ENCODE measurements at places on chromosomes 3 and 15.

DNA sequence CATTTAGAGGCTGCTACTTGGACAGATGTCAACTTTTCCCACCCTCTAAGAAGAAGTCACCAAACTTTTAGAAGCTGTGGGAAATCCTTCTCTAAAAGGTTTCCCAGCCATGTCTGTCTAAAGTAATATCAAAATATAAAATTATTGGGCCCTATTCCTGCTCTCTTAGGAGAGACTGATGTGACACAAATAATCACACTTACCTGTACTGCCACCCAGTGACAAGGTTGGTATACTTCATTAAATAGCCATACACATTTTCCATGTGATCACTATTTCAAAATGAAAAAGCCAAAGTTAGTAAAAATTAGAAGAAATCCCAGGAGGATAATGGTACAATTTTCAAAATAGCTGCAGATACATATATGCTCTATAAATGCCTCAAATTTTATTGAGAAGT lies 12.6 kb downstream of the OSBPL11 start:
- DNase-seq = no peak

DNA sequence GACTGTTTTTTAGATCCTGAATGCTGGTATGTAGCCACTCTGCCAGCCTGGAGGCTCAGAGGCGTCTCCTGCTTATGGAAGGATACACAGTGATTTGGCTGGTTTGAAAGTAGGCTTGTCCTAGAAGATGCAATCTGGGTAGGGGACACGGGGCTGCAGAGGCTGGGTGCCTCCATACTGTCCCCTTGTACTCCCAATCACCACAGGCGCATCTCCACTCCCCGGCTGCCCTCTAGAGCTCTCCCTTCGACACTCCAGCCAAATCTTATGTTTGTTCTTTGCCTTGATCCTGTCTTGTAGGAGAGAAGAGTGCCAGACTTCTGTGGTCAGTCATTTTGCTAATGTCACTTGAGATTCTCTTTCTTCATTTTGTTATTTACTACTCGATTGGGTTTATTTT lies 168.8 kb upstream of the THRB start:
- DNase-seq = no peak

DNA sequence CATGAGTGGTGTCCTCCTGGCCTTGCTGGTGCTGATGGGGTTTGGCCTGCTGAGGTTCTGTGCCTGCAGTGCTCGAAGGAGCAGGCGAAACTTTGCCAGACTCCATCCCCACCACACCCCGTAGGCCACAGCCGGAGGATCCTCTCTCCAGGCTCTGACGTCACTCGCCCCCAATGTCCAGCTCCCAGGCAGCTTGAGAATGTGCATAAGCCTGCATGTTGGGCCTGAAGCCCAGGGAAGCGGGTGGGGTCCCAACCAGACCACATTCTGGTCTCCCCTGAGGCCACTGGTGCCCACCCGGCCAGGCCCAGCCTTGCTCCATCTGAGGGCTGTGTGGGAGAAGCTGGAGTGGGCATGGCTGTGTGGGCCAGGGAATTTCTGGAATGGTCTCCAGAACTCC lies 109.8 kb downstream of the ASB7 start:
- peak; percentile 69 for DNase-seq

- peak; percentile 79 for DNase-seq
Measured at GRCh38 chr15:33059184-33059583, 135.3 kb downstream of the FMN1 start.

GRCh38 chr3:132703733-132704132 lies 18.5 kb downstream of the NPHP3 start:
- DNase-seq = no peak

DNA sequence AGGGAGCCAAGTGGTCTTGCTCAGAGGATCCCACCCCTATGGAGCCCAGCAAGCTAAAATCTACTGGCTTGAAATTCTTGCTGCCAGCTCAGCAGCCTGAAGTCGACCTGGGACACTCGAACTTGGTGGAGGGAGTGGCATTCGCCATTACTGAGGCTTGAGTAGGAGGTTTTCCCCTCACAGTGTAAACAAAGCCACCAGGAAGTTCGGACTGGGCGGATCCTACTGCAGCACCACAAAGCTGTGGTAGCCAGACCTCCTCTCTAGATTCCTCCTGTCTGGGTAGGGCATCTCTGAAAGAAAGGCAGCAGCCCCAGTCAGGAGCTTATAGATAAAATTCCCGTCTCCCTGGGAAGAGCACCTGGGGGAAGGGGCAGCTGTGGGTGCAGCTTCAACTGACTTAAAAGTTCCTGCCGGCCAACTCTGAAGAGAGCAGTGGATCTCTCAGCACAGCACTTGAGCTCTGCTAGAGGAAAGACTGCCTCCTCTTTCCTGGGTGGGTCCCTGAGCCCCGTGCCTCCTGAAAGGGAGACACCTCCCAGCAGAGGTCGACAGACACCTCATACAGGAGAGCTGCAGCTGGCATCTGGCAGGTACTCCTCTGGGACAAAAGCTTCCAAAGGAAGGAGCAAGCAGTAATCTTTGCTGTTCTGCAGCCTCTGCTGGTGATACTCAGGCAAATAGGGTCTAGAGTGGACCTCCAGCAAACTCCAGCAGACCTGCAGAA lies 576.3 kb upstream of the NECTIN3 start:
- no peak for DNase-seq

GRCh38 chr15:100131321-100132224 lies 210.2 kb downstream of the ADAMTS17 start:
- DNase-seq = peak; percentile 42

- DNase-seq = no peak
Measured at GRCh38 chr15:91184441-91184840, 84.4 kb downstream of the SV2B start.

DNA sequence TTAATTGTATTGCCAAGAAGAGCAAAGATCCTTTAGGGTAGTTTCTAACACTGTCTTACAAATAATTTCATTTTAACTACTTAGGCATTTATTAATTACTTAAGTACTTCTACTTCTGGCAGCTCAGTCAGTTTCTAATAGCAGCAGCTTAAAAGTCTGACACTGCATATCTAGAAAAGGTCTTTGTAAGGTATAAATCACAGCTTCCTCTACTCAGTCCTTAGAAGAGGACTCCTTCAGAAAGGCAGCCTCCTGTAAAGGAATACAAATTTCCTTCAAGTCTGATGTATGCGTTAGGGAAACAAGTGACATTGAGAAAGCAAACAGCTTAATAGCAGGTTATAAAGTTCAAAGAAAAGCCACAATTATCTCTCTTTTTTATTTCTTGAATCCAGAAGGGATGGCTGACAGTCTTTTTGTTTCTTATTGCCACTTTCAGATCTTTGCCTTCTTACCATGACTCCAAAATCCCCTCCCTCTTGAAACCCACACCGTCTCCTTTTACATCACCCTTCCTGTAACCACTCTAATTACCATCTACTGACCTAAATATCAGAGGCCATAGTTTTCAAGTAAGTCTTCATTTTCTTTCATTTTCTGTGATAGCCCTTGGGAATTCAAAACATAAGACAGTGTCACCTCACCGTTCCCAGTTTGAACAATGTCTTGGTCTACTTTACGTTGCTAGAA lies 109.5 kb downstream of the CGGBP1 start:
- DNase-seq = no peak

GRCh38 chr3:28877912-28878311 lies 403.0 kb upstream of the RBMS3 start:
- DNase-seq = no peak

DNA sequence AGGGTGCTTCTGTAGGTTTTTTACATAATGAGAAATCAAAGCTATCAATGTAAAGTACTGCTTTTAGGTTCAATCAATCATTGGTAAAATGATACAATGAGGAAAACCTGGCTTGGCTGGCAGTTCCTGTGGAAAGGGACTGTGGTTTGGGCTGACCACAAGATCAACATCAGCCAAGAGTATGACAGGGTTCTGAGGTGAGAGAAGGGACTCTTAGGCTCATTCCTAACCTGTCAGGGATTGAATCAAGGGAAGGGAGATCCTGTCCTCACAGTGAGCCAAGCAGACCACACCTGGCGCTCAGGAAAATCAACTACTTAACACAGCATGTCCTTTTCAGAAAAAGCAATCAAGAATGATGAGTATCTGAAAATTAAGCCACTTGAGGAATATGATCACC lies 111.1 kb downstream of the MAGI1 start:
- peak; percentile 44 for DNase-seq

DNA sequence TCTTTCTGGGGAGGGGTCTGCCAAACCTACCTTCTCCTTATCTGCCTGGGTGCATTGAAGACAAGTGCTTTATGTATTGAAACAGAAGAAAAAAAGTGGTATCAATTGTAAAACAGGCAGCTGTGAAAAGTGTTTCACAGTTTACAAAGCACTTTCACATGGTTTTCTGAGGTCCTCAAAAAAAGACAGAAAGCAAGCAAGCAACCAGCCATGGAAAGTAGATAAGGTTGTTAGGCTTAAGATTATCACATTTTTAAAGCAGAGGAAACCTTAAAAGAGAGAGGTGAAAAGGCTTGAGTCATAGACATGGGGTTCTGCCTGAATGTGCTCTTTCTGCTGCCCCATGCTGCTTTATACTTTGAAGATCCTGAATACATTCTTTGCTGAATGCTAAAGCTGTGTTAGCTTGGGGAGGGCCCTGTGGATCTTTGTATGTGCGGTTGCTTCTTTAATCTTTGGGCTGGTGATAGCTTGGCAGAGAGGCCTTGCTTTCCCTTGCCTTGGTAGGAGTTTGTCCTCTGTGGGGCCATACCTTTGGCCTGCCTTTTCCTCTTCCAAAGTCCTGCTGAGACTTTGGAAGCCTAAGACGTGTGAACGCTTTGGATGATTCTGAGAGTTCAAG lies 2.6 kb downstream of the SMAD3 start:
- DNase-seq = peak; percentile 49

GRCh38 chr3:120326784-120327183 lies 22.4 kb downstream of the LRRC58 start:
- no peak for DNase-seq

DNA sequence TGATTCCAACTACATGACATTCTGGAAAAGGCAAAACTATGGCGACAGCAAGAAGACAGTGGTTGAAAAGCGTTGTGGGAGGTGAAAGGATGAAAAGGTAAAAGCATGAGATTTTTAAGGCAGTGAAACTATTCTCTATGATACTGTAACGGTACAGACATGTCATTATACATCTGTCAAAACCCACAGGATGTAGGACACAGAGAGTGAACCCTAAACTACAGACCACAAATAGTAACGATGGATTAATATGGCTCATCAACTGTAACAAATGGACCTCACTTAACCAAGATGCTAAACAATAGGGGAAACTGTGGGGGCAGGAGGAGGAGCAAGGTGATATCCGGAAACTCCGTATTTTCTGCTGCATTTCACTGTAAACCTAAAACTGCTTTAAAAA lies 39.1 kb downstream of the MYO9A start:
- DNase-seq = no peak

- DNase-seq = peak; percentile 75
Measured at GRCh38 chr15:68775671-68776476, 44.8 kb downstream of the ANP32A start.

GRCh38 chr3:122947196-122947595 lies 80.4 kb downstream of the SEMA5B start:
- no peak for DNase-seq

- no peak for DNase-seq
Measured at GRCh38 chr15:90481023-90481422, 48.7 kb upstream of the CRTC3 start.

DNA sequence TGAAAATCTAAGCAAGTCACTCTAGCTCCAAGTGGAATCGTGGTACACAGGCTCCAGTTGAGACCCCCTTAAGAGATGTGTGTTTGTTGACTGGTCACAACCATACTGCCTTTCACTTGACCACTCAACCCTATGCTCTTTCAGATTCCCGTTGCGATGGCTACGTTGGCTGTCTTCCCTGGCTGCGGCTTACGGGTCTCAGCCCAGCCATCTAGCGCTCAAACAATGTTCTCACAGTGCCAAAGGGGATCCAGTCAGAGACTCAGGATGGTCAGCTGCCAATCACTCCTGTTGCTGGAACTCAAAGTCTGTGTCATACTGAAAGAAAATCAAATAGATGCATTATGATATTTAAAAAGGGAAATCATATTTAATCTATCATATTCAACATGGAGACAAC lies 237.6 kb downstream of the ITPR1 start:
- no peak for DNase-seq

DNA sequence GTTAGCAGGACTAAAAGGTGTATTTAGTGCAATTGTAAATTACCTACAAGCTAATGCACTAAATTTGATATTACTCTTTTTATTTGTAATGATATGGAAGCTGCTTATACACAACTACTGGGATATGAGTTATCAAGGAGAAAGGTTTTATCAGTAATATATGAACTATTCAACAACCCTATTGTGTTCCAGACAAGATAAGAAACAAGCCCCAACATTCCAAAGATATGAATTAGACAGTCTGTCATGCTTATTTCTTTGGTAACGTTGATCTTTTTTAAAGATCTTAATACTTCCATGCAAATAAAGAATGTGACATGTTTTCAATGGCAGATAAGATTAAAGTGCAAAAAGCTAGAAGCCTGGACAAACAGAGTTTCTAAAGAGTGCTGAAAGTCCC lies 314.0 kb upstream of the THBS1 start:
- no peak for DNase-seq

GRCh38 chr15:68887819-68888218 lies 42.5 kb upstream of the SPESP1 start:
- DNase-seq = no peak

- no peak for DNase-seq
Measured at GRCh38 chr15:39434751-39435238, 146.1 kb upstream of the THBS1 start.

- peak; percentile 41 for DNase-seq
Measured at GRCh38 chr3:194137506-194138474, 1.8 kb downstream of the HES1 start.

GRCh38 chr3:149879872-149880271 lies 66.9 kb downstream of the RNF13 start:
- DNase-seq = peak; percentile 65

DNA sequence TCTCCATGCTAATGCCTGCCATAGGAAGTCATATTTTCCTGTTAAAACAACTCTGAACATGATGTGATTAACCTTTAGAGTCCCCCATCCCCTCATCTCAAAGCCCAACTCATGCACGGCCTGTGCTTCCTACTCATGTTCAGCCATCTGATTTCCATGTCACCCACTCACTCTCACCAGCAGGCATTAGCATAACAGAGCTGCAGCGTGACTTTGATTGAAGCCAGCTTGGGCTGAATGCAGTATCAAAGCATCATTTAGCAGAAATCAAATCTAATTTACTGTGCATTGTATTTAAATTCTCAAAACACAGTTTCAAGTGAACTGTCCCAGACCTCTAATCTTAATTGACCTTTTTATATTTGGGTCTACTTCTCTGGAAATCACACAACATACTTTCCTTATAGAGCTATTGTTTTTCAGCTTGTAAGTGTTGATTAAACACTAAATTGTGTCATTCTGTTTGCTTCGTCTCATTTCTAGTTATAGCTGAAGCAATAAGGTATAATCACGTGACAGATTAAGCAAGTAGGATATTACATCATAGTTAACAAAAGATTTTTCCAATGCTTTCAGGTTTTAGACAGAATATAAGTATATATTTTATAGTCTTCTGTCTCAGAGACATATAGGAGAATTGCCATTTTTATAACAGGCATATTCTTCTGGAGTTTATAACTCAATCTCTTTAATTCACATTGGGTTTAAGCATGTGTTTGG lies 501.5 kb downstream of the ROBO2 start:
- DNase-seq = no peak

Measured in fibroblast of upper back skin (primary cell).